ENCODE measurements at places on chromosomes 16 and 17. TPM values are rescaled to one million over a fixed set of nuclear protein-coding genes. Genes with fewer than 3 reads are reported as not detected.

The TP53TG3D gene
- not detected for total RNA-seq

DNA sequence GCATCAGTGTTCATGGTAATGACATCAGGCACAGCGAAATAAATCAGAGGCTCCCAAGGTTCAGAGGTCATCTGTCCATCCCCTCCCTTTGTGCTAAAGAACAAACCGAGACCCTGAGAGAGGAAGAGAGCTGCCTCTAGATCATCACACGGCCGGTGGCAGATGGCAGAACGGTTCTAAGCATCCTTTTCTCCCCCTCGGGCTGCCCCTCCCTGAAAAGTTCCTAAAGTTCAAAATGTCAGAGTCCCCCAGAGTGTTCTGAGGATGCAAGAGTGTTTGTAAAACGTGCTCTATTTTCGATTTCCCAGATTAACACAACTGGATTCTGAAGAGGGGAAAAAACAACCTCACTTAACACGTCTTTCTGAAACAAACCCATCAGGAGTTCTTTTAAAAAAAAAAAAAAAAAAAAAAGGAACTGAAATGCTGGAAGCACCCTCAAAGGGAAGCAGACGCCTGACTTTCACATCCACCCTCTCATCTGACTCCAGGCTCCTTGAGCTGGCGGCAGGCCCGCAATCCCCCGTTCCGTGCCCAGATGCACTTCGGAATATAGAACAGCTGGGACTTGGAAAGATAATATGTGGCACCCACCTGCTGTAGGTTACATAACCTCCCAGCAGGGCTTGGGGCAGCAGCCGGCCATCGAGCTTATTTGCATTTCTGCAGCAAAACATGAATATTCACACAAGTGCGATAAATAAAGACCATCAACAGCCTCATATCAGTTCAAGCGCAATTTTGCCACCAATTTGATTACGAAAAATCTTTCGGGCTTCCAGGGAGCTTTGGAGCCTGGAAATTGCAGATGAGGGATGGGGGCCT, 115.5 kb upstream of the SMURF2 start:
- peak; percentile 48 for DNase-seq

The HBQ1 gene
- total RNA-seq, result not detected

DNA sequence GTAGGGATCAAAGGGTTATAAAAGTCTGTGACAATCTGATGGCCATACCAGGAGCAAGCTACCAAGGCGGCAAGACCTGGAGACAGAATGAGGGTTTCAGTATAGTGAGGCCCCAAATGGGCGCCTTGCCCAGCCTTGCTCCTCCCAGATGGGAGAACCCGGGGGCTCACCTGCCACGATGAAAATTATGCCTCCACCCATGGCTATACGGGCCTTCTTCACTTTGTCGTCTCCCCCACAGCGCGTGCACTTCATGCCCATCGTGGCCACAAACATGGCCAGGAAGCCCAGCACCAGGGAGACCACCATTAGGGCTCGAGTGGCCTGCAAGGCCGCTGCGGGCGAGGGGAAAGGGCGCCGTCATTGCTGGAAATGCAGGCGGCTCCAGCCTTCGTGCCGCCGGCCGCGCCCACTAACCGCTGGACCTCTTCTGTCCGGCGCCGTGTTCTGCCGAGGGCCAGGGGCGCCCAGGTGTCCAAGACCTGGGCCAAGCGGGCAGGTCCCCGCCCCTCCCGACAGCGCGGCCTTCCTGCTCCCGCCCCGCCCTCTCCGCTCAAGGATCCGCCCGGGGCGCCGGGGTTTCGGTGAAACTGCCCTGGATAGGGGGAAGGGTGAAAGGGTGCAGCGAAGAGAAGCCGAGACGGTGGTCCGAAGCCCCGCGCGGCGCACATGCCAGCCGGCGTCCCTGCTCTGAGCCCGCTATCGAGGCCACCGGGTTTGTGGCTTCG, 1.5 kb downstream of the CLDN7 start:
- peak; percentile 91 for DNase-seq

The HNF1B gene
- 8.4 TPM for total RNA-seq

DNA sequence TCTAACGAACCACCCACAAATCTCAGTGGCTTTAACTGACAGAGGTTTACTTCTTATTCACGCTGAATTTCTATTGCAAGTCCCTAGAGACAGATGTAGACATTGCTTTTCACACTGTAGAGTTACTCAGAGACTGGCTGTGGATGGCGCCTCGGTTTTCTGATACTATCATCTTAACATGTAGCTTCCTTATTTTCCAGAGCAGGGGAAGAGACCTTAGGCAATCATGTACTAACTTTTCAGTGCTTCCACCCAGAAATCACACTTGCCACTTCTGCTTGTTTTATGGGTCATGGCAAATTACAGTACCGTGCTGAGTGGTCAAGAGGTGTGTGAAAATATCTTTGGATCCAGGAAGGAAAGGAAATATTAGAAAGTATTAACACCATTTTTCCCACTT, 65.4 kb downstream of the MAF start:
- DNase-seq, result no peak

DNA sequence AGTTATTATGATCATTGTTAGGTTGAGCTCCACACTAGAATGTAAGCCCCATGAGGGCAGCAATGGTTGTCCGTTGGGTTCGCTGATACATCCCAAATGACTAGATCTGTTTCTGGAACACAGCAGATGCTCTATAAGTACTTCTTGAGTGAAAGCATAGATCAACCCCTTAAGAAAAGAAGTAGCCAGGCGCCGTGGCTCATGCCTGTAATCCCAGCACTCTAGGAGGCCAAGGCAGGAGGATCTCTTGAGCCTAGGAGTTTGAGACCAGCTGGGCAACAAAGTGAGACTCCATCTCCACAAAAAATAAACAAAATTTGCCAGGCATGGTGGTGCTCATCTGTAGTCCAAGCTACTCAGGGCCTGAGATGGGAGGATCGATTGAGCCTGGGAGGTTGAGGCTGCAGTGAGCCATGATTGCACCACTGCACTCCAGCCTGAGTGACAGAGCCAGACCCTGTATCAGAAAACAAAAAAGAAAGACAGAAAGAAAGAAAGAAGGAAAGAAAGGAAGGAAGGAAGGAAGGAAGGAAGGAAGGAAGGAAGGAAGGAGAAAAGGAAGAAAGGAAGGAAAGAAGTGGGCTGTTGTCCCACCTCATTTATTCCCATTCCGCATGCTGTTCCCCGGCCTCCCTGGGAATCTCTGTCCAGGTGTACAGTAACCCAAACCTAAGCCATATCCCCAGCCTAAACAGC, 54.4 kb upstream of the RPL38 start:
- DNase-seq, result peak; percentile 5

- no peak for DNase-seq
These were observed 144.5 kb downstream of the TMEM132E start for GRCh38 chr17:34723875-34724274.

GRCh38 chr17:43393944-43394482, 4.8 kb upstream of the ARL4D start:
- DNase-seq, result peak; percentile 88

DNA sequence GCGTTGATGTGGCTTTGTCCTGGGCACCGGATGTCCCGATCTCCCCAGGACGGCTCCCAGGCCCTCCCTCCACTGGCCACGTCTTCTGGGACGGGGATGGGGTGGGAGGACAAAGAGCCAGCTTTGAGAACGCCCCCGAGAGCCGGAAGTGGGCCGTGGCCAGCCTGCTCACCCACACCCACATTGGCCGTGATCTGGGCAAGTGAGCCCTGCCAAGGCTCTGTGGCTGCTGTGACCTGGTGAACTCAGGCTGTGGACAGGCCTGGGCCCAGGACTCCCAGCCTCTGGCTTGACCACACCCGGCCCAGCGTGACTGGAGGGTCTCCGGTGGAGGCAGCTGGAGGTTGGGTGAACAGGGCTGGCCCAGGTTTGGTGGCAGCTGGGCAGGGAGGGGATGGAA, 3.3 kb downstream of the CDH15 start:
- DNase-seq, result no peak

The NPW gene
- 8.5 TPM for total RNA-seq

GRCh38 chr16:77579351-77579891, 142.9 kb upstream of the NUDT7 start:
- DNase-seq, result no peak

GRCh38 chr17:30104575-30105339, 11.9 kb upstream of the NSRP1 start:
- peak; percentile 75 for DNase-seq

- no peak for DNase-seq
These were observed 185.3 kb downstream of the AATF start for GRCh38 chr17:37134050-37134449.

Data from left lobe of liver (tissue), 2 donors.